ENCODE measurements at places on chromosomes 13 and 19.

GRCh38 chr19:18670312-18670711 lies 13.2 kb upstream of the CRTC1 start:
- DNase-seq: no peak

DNA sequence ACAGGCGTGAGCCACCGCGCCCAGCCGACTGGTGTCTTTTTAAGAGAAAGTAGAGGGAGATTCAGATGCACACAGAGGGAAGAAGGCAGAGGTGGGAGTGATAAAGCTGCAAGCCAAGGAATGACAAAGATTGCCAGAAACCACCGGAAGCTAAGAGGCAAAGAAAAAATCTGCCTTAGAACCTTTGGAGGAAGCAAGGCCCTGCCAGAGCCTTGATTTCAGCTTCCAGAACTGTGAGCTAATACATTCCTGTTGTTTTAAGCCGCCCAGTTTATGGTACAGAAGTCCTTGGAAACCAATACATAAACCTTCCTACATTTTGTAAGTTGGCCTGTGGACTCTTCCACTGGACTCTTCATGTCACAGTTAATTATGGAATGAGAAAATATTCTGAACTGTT lies 71.7 kb upstream of the SOX21 start:
- no peak for DNase-seq

- no peak for DNase-seq
These were observed 238.4 kb downstream of the IRS2 start for GRCh38 chr13:109547942-109548341.

- peak; percentile 60 for DNase-seq
These were observed 3.2 kb upstream of the PTPRS start for GRCh38 chr19:5343848-5344247.

- DNase-seq: no peak
These were observed 52.4 kb downstream of the SKA3 start for GRCh38 chr13:21123956-21124355.

DNA sequence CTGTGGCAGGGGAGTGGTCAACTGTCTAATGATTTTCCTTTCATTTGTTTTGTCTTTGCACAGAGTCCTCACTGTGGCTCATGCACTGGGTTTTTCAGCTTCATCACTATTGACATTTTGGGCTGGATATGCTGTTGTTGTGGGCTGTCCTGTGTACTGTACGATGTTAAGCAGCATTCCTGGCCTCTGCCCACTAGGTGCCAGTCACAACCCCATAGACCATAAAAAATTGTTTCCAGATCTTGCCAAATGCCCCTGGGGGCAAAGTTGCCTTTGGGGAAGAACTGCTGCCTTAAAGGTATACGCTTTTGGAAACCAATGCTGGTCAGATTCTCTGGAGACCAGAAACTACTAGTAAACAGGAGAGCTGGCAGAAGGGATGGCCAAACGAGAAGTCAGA lies 310.4 kb downstream of the SPRY2 start:
- DNase-seq: no peak

DNA sequence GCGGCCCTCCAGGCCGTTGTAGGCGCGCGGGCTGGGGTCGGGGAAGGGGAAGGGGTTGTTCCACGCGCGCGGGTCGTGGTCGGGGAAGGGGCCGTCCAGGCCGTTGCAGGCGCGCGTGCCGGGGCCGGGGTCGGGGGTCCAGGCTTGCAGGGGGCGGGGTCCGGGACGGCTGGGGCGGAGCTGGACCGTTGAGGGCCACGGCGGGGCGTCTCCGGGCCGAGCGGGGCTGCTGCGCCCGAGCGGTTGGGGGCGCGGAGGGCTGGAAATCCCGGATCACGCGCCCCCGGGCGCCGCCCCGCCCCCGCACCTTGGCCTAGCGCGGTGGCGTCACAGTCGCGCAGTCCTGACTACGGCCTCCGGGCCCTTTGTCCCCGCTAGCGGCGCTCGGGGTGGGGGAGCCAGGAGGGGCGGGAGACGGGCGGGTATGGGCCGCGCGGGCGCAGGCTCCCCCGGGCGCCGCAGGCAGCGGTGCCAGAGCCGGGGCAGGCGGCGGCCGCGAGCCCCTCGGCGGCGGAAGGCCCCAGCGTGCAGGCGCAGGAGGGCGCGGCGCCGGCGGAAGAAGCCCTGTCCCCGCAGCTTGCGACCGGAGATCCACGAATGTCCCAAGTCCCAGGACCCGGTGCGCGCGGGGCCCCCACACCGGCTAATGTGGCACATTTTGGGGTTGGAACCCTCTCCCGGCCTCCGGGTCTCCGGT lies 665 bp downstream of the GPX4 start:
- no peak for DNase-seq

- no peak for DNase-seq
These were observed at the start of gene LYL1 for GRCh38 chr19:13102666-13103580. TSS of gene LYL1 (minus strand) at chr19:13102858. CDS start at chr19:13101171, 1,687 bp downstream.

DNA sequence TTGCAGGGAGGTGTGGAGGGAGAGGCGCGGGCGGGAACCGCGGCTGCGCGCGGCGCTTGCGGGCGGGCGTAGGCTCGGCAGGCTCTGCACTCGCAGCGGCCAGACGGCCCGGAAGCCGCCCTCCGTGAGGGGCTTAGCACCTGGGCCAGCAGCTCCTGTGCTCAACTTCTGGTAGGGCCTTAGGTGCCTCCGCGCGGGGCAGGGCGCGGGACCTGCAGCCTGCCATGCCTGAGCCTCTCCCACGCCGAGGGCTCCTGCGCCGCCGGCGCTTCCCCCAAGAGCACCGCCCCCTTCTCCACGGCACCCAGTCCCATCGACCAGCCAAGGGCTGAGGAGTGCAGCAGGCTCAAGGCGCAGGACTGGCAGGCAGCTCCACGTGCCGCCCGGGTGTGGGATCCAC lies 940.8 kb upstream of the PCDH9 start:
- DNase-seq: no peak

GRCh38 chr19:45999653-46000121 lies 4.4 kb downstream of the CCDC61 start:
- no peak for DNase-seq

- DNase-seq: no peak
These were observed 26.0 kb upstream of the CHST8 start for GRCh38 chr19:33595783-33596182.

DNA sequence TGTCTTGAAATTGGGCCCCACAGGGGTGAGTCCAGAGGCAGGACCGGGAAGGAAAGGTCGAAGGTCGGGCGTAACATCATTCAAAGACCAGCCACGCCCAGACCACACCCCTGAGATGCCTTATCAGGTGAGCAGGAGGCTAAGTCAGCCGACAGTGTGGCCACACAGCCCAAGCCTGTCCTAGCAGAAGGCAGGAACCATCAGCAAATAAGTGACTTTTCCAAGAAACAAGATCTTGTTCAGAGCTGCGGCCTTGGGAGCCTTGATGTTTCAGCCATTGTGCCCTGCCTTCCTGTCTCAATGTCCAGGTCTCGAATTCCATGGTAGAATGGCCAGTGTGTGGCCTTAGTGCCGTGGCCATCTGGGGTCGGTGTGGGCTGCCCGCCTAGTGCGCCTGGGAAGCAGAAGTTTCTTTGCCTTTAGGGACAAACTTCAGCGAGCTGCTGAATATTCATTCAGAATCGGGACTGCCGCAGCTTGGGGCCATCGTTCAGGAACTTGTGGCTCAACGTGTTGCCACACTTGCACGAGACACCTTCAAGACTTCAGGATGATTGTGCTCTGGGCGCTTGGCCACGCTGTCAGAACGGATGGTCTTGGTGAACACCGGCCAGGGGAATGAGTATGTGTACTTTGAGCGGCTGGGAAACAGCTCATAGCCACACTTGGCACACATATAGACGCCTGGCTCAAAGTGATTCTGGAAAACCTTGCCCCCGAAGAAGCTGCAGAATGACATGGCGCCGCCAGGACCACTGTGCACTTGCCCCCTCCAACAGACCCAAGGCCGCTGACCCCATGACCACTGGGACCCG lies 6.1 kb upstream of the IFNL4 start:
- DNase-seq: no peak

DNA sequence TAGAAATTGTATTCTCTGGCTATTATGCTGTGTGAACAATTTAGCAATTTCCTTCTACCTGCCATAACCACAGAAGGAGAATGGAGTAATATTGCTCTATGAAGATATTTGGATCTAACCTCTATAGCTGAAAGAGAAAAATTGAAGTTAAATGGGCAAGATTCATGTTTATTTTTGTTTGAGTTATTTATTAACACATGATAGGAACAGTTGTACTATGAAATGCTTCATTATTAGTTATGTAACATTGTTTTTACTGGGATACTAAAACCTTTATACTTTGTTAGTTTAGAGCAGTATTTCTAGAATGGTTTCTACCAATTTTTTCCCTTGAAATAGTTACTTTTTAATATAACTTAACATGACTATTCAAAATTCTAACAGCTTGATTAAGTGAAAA lies 27.3 kb upstream of the VWA8 start:
- DNase-seq: no peak

- no peak for DNase-seq
These were observed 15.5 kb upstream of the ZNF888 start for GRCh38 chr19:52938761-52939160.

DNA sequence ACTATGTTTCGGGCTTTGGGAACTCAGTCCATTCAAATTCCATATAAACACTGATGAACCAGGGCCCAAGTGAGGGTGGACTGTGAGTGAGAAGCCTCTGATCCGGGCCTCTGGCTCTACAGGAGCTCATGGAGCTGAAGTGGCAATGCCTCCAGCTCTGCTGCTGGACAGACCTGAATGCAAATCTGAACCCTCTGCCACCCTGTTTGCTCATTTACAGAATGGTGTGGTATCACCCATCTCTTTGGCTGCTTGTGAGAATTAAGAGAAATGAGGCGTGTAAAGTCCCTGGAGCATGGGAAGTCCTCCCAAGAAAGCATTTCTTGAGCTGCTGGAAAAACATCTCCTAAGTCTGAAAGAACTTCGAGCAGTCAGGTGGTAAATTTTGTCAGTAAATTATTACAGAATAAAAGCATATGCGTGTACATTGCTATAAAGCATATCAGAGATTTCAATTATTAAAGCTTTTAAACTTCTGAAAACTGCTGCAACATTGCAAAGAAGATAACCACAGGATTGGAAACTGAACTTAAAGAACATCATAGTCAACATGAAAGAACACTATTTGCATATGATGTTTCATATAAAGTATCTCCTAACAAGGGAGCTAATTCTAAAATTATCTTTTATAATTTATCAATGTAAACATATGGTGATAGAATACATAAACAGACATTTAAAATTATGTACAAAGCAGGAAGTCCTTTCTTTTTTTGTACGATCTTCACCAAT lies 369.0 kb downstream of the UQCRFS1 start:
- no peak for DNase-seq

GRCh38 chr13:103033999-103034398 lies 32.2 kb downstream of the SLC10A2 start:
- DNase-seq: no peak

DNA sequence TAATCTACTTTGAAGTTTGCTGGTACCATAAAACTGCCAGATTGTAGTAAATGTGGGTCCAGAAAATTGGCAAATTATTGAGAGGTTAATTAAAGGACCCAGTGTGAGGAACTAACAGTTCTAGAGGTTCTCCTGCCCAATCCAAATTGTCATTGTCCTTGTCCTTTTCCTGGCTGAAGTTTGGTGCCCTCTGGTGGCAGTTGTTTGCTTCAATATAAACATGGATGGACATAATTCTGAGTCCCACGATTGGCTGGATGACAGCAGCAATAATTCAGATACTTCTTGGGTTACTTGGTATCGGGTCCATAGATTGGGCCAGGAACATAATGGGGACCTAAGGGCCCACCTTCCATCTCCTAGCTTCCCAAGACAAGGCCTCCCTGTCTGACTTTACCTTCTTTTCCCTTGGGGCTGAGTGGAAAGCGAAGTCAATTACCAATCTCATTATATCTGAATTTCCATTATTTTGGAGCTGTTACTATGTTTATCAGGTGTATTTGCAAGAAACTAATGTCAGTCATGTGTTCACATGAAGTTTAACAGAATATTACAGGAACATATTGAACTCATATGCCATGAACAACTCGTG lies 33.8 kb upstream of the GARRE1 start:
- DNase-seq: no peak

DNA sequence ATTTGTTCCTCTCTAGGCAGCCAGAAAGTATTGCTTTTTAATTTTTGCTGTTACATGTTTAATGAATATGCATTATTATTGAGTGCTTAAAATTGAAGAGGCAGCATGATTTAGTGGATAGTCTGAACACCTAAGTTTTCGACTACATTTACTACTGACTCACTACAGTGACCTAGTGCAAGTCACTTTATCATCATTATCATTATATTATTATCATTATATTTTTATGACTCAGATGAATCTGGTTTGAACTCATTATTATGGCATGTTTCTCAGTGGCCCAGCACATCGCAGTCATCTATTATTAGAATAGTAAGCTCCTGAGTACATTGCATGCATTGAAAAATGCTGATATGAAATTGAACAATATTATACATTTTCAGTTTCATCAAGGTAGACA lies 351.2 kb upstream of the PRR20A start:
- no peak for DNase-seq

GRCh38 chr13:33263484-33263883 lies 22.1 kb downstream of the STARD13 start:
- DNase-seq: no peak

DNA sequence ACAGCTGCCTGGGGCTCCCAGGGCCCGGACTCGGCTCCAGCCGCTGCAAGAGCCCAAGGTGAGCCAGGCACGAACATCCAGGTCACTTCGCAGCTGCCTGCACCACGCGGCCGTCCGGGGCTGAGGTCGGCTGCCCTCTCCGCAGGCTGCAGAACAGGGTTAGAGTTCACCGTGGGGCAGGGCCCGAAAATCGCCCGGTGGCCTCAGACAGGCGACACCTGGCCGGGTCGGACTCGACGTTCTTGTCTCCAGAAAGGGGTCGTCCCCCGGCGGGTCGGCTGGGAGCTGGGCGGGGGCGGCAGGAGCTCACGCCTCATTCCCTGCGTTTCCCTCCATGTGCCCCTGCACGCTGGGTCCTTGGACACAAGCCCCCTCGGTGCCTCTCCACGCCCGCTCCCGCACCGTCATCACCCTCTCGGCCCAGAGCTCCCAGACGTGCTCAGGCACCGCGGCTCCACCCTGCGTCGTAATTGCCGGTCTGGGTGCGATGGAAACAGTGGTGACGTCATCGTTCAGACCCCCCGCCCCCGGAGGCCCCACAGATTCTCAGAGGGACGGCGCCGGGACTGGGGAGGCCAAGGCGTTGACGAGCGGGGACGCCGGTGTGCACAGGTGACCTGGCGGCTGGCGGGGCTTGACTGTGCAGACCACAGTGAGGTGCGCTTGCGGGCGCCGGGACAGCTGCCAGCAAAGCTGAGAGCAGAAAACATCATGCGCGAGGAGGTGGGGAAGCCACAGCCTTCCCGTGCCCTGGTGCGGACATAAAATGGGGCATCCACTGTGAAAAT lies 4.0 kb upstream of the GRIN3B start:
- no peak for DNase-seq

All from BJ (cell line).